ENCODE measurements at places on chromosomes 2 and 18.
A peak's percentile ranks its signal among the peaks of the same experiment; 100 is the strongest.

- DNase-seq = no peak
Observed at GRCh38 chr18:2545155-2545554, 26.1 kb downstream of the METTL4 start.

- DNase-seq = peak; percentile 68
Observed at GRCh38 chr18:25230658-25231326, 121.2 kb downstream of the ZNF521 start.

- DNase-seq = no peak
Observed at GRCh38 chr2:221758076-221758475, 186.0 kb upstream of the EPHA4 start.

GRCh38 chr2:86625096-86625495 is 1.4 kb upstream of the RNF103 start:
- no peak for DNase-seq

DNA sequence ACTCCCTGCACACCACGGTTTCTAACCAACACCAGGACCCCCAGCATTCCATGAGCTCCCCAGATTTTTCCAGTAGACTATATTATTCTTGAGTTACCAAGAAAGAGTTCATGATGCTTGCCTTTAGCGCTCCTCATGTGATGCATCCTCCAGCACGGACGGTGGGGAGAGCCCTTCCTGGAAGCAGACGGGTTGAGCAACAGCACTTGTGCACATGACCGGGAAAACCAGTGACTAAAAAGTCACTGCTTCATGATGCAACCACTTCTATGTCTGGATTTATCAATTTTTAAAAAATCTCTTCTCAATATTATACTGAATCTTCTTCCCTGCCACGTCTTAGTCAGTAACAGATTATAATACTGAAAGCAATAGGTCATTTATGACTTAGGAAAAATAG is 20.4 kb upstream of the DOK6 start:
- no peak for DNase-seq
